ENCODE measurements at places on chromosomes 1 and 21. TPM values are rescaled to one million over a fixed set of nuclear protein-coding genes. Genes with fewer than 3 reads are reported as not detected.
A peak's percentile ranks its signal among the peaks of the same experiment; 100 is the strongest.

Gene CTSK
- polyA plus RNA-seq: 7.9 TPM

Gene C1orf226
- 0.05 TPM for polyA plus RNA-seq

Gene CHD5
- polyA plus RNA-seq: 0.26 TPM

Gene FCRL5
- polyA plus RNA-seq: not detected

Gene TLR5
- not detected for polyA plus RNA-seq

Gene TMPRSS15
- polyA plus RNA-seq: 0.03 TPM

Gene RNF186
- not detected for polyA plus RNA-seq

Gene TMEM200B
- 1.5 TPM for polyA plus RNA-seq

Gene SPATA6
- polyA plus RNA-seq: 2.4 TPM

Gene ARHGAP29
- 20.1 TPM for polyA plus RNA-seq

Gene VHLL
- not detected for polyA plus RNA-seq

Gene TESK2
- polyA plus RNA-seq: 1.3 TPM

Gene BARHL2
- polyA plus RNA-seq: not detected

Gene SPATA46
- not detected for polyA plus RNA-seq

Gene FBLIM1
- 89.8 TPM for polyA plus RNA-seq

Gene CNKSR1
- 0.58 TPM for polyA plus RNA-seq

Gene SELL
- polyA plus RNA-seq: 0.58 TPM

DNA sequence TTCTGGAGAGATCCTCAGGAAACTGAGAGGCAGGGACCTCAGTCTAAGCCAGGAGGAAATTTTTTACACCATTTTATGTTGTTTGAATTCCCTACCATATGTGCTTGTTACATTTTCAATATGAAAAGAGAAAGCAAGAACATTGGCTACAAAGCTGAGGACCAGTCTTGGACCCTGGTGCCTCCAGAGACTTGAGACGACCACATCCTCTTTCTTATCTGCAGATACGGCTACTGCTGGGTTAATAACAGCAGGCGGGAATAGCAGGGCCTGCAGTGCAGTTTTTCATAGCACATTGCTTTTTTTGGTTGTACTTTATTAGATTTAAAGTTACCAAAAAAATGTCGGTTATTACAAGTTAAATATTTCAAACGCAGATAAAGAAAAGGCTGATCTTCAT, 3.9 kb downstream of the KDM4A start:
- DNase-seq: no peak

- no peak for DNase-seq
These were observed 166.9 kb downstream of the COL11A1 start for GRCh38 chr1:102941366-102941947.

DNA sequence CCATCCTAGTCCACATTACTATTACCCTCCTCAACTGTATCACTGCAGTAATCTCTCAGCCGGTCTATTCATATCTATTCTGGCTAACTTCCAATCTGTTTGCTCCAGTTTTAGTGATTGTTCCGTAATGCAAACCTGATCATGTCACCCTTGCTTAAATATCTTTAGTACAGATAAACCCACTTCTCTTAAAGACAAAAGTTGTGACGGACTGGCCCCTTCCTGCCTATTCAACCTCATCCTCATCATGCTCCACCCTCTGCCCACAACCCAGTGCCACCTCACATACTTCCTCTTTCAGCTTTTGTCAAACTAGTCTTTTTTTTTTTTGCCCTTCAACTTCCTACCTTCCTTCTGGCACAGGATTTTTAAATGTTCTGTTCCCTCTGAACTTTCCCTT, 2.8 kb upstream of the C1orf162 start:
- no peak for DNase-seq

DNA sequence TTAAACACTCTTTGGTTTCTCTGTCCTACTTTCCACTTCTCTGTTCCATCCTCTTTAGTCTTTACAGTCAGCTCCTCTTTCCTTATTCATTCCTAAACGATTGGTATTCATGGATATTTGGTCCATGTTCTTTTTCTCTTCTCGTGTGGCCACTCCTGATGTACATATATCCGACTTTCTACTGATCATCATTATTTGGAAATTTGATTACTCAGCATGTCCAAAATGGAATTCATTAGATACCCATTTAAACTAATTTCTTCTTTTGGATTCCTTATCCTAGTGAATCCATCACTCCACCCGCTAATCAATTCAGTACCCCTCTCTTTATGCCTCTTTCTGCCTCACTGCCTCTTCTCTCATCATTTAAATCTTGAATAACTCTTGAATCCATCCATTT, 43.8 kb upstream of the TNFSF18 start:
- no peak for DNase-seq

- DNase-seq: no peak
These were observed 10.7 kb upstream of the GPR25 start for GRCh38 chr1:200861937-200862647.

DNA sequence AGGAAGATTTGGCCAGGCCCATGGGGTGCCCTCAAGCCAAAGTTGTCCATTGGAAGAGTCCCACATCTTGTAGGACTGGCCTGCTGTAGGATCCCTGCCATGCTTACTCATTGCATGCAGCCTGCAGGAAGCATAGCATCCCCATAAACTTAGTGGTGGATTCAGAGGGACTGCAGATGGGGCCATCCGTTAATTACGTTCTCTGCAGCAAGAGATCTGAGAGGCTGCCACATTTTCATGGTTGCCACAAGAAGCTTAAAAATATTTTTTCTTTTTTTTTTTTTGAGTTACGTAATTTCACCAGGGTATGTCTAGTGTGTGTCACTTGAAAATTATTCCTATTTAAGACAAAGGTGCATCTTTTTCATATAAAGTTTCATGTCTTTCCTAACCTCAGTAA, 329.7 kb upstream of the USP24 start:
- DNase-seq: no peak

GRCh38 chr21:43893536-43894205, 28.6 kb downstream of the AGPAT3 start:
- no peak for DNase-seq

GRCh38 chr1:162213281-162213912, 143.9 kb downstream of the NOS1AP start:
- DNase-seq: no peak

GRCh38 chr1:27316860-27317259, 5.1 kb upstream of the TMEM222 start:
- no peak for DNase-seq

DNA sequence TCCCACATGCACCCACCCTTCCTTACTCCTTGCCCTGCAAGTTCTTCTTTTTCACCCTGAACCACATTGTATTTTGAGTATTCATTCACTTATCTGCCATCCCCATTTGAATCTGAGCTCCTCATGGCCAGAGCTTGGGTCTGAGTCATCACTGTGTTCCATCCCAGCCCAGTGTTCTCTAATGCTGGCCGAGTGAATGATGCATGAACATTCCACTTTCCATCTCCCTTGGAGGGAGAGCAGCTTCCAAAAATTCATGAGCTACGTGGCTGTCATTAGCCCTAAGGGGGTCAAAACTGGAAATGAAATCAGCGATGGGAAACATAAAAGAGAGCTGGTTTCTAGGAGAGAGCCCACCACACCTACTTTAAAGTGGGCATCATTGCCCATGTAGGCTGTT, 187.0 kb upstream of the USP24 start:
- no peak for DNase-seq

DNA sequence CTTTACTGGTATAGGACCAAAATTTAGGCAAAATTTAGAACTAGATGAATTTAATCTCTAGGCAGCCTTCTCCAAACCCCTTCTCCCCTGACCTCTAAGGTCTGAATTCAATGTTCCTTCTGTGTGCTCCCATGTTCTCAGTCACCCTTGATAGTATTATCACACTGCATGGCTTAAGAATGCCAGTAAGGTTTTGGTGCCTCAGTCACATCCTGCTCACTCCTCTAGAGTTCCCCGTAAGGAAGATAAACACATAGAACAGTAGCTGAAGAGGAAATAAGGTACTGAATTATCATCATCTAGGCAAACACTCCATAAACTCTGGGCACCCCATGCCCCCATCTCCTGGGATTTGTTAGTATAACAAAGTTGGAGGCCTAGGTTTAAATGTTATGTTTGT, 18.2 kb downstream of the PRRX1 start:
- no peak for DNase-seq

DNA sequence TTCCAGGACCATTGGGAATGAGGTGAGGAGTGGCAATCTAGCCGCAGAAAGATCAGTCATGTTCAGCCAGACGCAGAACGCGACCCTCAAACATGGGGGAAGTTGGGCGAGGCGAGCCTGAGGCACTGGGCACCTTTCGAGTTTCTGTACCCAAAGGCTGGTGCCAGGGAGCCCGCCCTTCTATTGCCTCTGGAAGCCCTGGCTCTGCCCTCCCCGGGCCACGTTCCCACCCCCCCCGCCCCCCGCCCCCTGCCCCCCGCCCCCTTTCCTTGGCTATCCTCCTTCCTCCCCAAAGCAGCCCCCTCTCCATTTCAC, 2.2 kb upstream of the ZBTB7B start:
- DNase-seq: no peak

DNA sequence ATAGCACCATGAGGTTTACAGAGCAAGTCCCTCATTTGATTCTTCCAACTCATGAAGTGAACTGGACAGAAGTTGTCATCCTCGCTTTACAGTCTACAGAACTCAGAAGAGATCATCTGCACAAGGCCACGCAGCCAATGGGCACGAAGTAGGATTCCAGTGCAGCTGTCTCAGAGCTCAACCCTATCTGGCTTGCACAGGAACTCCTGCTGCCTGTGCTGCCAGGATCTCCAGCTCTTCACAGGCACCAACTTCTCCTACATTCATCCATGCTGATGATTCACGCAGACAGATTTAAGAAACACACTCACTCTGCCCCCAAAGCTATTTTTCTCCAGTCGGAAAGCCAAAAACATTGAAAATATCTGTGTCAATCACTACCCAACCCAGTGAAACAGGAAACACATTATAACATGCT, 157.0 kb downstream of the RERE start:
- DNase-seq: peak; percentile 17

DNA sequence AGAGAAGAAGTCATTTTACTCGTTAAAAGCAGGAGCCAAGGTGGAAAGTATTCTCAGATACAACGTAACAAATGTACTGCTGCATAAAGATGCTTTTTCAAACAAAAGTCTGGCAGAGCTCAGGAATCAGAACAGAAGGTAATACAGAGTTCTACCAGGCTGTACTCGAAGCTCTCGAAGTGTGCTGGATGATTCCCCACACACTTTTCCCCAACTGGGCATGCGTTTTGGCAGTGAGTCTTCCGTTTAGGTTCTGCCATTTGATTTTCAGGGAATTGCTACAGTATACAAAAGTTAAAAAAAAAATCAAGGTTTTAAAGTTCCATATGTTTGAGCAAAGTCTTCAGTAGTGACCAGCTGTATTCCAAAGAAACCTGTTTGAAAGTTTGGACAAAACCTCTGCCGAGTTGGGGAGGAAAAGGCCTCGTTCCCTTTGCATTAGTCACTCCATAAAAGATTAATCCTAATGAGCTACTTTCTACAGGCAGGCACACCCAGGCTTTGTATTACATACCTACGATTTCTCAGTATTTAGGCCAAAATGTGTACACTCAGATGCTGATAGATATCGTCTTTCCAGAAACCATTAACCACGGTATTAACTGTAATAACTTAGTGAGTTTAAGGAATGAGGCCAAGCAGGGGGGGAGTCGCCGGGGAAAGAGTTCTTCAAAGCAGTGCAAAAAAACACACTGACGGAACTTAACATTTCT, 477.1 kb downstream of the LMO4 start:
- DNase-seq: no peak

DNA sequence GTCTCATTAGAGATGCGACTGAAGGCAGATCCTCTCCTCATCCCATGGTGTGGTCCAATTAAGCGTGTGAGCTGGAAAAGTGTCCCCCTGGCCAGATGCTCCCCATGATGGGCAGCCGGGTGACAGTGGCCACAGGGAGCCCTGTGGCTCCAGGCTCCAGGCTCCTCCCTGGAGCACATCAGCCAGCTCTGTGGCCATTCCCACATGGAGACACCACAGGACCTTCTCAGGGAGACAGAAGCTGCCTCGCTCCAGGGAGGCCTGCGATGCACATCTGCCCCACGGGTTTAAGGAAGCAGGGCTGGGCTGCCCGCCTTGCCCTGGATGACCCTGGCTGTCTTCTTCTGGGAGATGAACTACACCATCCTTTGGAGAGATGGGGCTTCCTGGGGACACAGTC, 99.9 kb upstream of the TLR5 start:
- DNase-seq: no peak

DNA sequence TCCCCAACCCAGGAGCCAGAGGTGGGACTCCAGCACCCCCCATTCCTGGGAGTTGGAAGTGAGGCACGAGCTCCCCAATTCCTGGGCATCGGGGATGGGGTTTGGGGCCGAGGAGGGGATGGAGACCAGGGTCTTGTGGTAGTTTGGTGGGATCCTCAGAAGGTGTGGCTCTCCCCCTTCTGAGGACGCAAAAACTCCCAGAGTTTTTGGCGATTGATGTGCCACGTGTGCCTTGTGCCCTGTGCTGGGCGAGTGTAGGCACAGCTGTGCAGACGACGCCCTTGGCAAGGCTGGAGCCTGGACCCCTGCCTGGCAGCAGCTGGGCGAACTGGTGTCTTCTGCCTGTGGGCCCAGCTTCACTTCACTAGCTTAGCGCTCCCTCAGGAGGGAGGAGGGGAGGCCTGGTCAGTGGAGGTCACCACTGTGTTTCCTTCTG, 2.6 kb downstream of the GUK1 start:
- no peak for DNase-seq

- no peak for DNase-seq
These were observed 41.7 kb upstream of the GPR25 start for GRCh38 chr1:200831091-200831490.

GRCh38 chr21:44898851-44899767, 21.6 kb downstream of the ITGB2 start:
- DNase-seq: no peak

DNA sequence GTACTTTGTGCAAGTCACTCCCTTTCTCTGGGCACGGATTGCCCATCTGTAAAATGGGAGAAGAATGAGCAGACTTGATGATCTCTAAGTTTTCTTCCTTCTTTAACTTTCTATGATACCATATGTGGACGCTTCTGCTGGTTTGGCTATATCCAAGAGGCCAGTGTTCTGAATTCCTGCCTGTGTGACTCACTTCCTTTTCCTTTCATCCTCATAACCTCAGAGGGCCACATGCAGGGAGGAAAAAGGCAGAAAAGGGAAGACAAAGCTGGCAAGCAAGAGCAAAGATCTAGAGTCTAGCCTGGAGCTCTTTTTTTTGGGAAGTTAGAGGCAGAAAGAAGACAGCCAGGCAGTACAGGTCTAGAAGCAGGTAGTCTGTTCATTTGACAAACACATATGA, 151.2 kb downstream of the OMA1 start:
- no peak for DNase-seq

Data from SK-N-SH (cell line).